ENCODE measurements at places on chromosomes 1 and 21. TPM values are rescaled to one million over a fixed set of nuclear protein-coding genes. Genes with fewer than 3 reads are reported as not detected.

- DNase-seq: no peak
Measured at GRCh38 chr1:104248385-104248784, 498.7 kb downstream of the AMY1C start.

The UBL4B gene
- polyA plus RNA-seq: not detected

DNA sequence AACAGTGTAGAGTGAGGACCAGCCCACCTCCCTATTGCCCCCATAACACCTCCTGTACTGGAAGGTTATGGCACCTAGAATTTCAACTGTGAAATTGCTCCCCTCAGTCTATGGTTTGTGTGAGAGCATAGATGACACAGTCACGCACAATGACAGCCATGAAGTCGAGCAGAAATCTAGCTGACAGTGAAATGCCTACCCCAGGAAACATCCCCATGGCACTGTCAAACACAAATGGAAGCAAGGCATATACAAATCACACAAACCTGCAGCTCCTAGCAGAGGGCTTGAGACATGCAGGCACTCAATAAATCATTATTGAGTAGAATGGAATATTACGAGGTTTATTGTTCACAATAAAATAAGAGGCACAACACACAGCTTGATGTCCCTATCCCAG, 142.5 kb upstream of the ST6GALNAC5 start:
- no peak for DNase-seq

DNA sequence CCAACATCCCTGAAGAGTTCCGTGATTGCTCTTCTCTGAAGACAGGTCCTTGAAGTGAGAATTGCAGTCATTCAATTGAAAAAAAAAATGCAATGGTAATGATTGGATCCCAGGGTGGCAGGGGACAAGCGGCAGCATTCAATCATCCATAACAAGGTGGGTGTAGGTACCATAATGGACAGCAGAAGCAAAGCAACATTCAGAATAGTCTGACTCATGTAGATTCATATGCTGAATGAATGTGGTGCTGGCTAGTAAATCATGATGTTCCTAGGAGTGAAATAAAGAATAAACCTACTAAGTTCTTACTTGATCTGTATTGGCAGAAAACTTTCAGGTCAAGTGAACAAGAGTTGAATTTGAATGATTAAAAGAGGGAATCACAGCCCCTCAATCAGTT, 319.6 kb downstream of the GPATCH2 start:
- DNase-seq: no peak

DNA sequence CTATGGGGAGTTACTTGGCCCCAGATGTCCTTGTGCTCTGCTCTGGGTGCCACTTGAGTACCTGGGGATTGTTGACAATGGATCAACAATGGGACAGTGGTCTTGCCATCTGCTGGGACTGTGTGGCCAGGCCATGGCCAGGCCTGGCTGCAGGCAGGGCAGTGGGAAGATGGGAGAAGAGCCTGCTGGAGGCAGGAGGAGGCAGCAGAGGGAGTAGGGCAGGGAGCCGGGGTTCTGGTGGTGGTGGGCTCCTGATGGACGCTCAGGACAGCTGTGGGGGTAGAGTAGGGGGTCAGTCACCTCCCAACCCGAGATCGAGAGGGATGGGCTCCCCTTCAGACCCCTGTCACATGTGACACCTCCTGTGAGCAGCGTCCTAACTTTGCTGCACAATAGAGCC, 81.0 kb downstream of the ARHGEF10L start:
- DNase-seq: no peak

The MROH7 gene
- 4.6 TPM for polyA plus RNA-seq

DNA sequence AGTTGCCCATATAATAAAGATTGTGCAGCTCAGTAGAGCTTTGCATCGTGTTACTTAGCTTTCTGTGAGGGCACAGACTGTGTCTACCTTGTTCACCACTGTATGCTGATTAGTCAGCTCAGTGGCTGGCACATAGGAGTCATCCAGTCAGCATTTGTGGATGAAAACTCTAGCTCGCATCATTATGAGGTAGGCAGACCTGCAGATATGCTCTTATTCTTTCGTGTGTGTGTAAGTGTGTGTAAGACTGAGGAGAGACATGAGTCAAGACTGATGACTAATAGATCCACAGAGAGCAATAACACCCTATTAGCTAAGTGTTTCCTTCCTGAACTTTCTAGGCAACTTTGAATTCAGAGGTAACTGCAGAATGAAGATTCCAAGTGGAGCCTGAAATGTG, 17.1 kb downstream of the TTF2 start:
- no peak for DNase-seq

DNA sequence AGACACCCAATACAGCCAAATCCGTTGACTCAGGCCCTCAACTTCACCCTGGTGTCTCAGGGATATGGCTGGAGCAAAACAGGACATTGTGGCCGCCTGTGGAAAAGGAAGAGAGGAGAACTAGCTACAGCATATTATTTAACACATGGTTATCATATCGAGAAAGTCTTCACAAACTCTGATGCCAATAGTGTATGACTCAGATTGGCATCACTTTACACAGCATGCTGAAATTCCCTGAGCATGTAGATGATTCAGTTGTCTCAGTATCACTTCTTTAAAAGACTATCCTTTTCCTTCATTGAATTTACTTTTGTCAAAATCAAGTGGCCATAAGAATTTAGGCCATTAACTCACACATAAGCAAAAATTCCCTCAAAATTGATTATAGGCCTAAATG, 20.1 kb downstream of the HSD3B2 start:
- no peak for DNase-seq

- no peak for DNase-seq
Measured at GRCh38 chr1:246398126-246398813, 108.8 kb downstream of the SMYD3 start.

GRCh38 chr21:26123012-26123411, 47.6 kb downstream of the APP start:
- DNase-seq: no peak

The PRR9 gene
- not detected for polyA plus RNA-seq

Data from pancreas (tissue), 10 donors.